Adipocyte (in vitro differentiated cells): ENCODE measurements at places on chromosomes 6 and 20.

DNA sequence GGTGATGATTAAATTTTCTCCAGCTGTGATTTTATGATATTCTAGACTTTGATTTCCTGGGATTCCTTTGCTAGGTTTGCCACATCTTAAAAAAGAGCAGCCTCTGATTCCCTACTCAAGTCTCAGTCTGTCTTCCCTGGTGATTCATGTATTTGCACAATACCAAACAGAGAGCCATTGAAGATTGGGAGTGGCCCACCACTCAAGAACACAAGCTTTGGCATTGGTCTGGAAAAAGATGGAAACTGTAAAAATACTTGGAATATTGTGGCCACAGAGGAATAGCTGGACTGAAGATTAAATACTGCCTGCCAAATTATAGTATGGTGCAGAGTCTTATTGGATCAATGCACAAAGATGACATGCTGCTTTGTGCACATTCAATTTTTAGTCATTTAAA, 32.9 kb downstream of the PTCHD4 start:
- peak; percentile 39 for DNase-seq

- DNase-seq: peak; percentile 39
Observed at GRCh38 chr6:113763876-113764275, 93.3 kb upstream of the MARCKS start.

DNA sequence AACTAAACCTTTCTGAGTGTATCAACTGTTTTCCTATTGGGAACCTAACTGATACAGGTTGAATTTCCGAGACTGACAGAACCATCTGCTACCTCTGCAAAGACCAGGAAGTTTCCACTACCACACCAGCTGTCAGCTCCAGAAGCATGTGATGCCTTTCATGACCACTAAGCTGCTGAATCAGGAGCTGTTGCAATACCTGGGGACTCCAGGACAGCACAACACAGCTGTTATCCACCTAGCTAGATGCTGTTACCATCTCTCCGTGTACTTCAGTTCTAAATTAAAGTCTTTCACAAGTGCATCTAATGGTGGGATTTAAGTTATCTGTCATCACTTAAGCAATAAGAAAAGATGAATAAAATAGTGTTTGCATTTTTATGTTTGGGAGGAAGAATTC, 158.2 kb upstream of the IMPG1 start:
- no peak for DNase-seq

GRCh38 chr6:53044071-53044470, 21.1 kb upstream of the FBXO9 start:
- DNase-seq: peak; percentile 75

DNA sequence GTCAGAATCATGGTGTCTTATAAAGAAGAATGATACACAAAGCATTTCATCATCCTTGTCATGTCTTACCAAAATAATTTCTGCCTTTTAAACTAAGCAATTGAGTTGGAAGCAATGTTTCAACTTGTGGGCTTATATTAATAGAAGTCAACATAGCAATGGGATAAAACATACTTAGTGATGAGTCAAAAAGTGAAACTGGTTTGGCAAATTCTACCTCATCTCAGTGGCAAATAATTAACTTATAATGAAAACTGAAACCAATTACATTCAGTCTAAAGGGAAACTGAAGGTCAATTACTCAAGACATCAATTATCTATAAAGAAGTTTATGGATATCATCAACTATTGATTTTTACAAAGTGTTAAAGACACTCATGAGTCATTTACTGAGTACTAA, 463.8 kb downstream of the BMP2 start:
- DNase-seq: no peak

- no peak for DNase-seq
Observed at GRCh38 chr6:125306756-125307149, 5.0 kb upstream of the HDDC2 start.

DNA sequence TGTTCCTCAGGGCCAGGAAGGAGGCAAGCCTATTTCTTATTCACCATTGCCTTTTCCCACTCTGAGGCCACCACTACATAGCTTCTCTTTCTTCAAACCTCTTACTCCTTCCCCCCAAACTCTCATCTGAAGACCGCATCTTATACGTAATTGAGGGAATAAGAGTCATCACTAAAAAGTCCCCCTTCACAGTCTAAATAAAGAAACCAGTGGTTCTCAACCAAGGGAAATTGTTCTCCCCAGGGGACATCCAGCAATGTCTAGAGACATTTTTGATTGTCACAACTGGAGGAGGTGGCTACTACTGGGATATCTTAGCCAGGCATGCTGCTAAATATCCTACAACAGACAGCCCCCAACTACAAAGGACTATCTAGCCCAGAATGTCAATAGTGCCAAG, 327.6 kb upstream of the CNR1 start:
- DNase-seq: no peak

GRCh38 chr20:44080646-44081267, 106.2 kb downstream of the JPH2 start:
- peak; percentile 91 for DNase-seq

DNA sequence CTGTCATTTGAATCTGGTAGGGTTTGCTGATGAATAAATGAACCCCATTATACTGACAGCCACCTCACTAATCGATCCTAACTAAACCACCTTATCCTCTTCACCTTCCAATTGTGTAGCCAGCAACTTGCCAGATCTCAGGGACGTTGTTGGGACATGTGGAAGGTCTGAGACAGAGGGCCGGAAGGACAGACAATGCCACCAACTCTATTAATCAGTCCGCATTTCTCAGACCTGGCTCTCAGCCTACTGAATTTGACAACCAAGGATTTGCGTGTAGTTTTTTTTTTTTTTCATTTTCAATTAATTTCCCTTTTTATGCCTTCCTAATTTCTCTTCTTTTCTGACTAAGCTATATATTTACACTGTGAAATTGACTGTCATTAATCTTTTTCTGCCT, 122.5 kb downstream of the CARMIL1 start:
- DNase-seq: no peak

- DNase-seq: peak; percentile 70
Observed at GRCh38 chr6:132780770-132781371, 17.6 kb downstream of the SLC18B1 start.
